ENCODE measurements at places on chromosomes 2 and 18.

- DNase-seq, result peak; percentile 59
Observed at GRCh38 chr2:437756-438393, 150.0 kb upstream of the ALKAL2 start.

DNA sequence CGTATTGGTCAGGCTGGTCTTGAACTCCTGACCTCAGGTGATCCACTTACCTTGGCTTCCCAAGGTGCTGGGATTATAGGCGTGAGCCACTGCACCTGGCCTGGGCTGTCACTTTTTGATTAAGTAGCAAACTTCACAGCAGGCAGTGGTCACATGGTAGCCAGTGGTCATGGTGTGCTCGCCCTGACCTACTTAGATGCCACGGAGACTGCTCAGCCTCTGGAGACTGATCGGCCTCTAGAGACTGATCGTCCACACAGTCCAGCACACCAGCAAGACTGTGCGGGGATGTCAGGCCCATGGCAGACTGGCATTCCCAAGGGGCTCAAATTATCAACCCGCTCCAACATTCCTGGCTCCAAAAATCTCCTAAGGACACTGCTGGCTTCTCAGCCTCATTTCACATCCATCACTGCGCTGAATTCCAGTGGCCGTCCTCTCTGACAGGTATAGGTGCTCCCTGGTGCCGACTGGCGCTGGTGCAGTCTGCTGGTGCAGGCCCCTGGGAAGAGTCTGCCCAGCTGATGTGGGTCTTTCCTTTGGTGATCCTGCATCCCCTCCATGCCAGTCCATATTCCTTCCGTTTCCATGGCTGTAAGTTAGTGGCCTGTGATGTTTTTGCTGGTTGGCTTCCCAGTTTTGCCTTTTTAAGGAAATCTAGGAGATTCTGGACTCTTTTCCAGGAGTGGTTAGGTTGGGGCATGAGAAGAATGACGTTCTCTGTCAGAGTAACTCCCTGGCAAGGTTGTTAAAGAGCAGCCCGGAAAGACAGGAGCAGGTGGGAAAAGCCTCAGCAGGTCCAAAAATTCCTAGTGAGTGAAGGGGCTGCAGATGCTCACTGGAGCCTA, 374.5 kb upstream of the HS6ST1 start:
- DNase-seq, result no peak

DNA sequence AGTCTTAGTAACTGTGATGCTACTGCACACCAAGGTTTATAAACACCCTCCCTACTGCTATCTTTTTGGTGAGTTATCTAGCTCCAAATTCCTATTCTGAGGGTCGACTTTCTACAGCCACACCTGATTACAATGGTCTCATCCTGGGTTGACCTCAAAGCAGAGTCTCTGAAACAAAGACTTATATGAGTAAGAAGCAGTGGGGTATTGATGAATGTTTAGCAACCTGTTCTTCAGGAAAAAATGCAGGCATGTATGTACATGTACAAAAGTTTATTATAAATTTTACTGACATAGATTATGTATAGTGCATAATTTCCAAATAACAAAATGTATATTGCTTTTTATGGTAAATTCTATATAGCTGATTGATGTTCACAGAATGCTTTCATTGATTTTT, 51.6 kb upstream of the FMNL2 start:
- DNase-seq, result no peak

DNA sequence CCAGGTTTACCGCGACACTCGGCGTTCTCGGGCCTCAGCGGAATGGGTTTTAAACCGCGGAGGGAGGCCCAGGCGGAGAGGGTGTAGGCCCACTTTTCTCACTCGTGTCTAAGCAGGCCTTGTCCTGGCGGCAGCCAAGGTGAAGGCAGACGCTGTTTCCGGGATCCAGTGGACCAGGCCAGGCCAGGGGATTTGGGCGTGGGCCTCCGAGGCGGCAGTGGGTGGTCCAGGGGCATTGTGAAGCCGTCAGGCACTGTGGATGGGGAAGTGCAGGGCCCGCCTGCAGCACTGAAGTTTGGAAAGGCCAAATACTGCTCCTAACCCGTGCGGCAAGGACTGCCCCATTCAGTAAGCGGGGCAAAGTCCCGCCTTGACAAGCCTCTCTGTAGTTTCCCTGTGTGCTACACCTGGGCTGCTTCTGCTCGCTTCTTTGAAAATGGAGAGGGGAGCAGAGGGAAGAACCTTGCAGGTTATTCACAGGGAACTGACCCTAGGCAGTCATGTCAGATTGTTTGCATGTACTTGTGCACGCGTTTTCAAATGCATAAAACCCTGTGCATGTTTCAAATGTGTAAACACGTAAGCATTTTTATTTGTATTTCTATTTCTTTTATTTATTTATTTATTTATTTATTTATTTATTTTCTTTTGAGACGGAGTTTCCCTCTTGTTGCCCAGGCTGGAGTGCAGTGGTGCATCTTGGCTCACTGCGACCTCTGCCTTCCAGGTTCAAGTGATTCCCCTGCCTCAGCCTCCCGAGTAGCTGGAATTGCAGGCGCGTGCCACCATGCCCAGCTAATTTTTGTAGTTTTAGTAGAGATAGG, 7.5 kb upstream of the DLX2 start:
- no peak for DNase-seq

- no peak for DNase-seq
Observed at GRCh38 chr2:11281186-11281585, 63.2 kb downstream of the ROCK2 start.

DNA sequence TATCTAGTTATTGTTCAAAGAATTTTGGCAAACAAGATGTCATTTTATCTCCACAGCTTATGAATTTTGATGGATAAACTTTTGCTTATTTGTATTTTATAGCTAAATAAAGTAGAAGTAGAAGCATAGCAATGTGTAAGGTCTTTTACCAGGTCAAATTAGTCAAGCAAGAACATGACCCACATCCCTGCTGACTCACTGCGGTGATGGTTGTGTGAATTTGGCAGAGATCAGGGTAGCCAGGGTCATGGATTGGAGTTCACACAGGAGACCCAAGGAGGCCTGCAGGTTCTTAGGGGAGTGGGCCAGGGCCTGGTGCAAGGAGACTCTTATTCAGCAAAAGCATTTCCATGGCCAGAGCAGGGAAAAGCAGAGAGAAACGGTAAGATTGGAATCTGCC, 18.7 kb downstream of the SP140 start:
- no peak for DNase-seq

GRCh38 chr2:85411405-85411748, 1.2 kb upstream of the CAPG start:
- no peak for DNase-seq

DNA sequence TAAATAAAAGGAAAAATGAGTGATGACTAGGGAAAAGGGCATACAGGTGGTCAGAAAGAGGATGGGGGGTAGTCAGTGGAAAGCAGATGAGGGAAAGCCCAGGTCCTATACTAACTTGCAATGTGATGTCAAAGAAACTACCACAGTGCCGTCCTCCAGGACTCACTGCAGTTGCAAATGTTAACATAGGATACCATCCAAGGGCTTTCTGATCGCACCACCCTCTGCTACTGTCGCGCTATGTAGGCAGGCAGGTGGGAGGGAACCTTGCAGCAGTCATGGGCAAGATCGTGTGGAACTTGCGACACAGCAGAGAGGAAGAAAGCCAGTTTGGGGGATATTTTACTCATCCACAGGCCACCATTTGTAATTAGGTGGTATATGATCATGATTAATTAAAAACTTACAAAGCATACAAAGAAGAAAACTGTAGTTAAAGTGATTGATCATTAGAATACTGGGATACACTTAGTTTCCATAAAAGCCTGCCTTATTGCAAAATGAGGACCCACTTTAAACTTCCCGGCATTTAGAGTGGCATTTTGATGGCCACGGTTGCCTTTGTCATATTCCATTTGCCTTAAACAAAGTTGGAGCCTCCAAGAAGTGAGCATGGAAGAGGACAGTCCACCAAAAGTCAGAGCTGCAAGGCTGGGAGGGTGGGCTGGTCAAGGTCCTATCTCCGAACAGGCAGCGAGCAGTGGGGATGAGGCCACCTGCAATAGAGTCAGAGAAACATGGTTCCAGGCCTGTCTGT, 8.5 kb upstream of the ROCK2 start:
- DNase-seq, result no peak

GRCh38 chr2:26687801-26688200, 4.7 kb upstream of the KCNK3 start:
- DNase-seq, result no peak

GRCh38 chr2:239184968-239185903, 215.6 kb downstream of the HDAC4 start:
- no peak for DNase-seq

- DNase-seq, result no peak
Observed at GRCh38 chr2:197606180-197606579, 69.2 kb downstream of the RFTN2 start.

GRCh38 chr2:575030-575726, 102.0 kb downstream of the TMEM18 start:
- no peak for DNase-seq

GRCh38 chr2:199950396-199950795, 4.9 kb downstream of the TYW5 start:
- no peak for DNase-seq

DNA sequence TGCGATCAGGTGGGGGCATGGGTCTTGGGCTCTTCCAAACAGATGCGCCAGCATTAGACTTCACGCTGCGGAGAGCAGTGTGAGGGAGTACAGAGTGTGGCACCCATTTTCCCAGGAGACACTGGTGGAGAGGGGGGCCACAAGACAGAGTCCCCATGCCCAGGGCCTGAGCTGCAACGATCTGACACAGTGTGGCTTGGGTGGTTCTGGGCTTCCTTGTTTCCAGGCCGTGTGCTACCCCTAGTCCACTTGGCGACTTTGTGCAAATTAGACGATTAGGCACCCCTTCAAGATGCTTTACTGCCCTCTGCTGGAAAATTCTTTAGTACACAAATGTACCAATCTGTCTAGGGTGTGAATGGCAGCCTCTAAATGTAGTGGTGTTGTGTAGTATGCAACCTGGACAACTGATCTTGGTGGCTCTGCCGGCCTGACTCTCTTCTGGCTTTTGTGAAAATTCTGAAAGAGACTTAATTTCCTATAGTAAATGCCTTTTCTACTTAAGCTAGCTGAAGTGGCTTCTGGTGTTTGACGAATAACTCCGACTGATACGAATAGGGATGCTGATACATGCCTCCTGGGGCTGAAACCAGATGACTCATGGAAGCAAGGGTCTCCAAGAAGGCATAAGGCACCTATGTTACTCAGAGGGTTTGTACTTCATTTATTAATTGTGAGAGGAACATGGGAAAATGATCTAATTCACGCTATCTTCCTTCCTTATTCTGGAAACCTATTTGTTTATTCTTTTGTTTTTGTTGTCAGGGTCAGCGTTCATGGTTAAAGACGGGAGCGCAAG, 92.3 kb upstream of the SMAD2 start:
- DNase-seq, result no peak

DNA sequence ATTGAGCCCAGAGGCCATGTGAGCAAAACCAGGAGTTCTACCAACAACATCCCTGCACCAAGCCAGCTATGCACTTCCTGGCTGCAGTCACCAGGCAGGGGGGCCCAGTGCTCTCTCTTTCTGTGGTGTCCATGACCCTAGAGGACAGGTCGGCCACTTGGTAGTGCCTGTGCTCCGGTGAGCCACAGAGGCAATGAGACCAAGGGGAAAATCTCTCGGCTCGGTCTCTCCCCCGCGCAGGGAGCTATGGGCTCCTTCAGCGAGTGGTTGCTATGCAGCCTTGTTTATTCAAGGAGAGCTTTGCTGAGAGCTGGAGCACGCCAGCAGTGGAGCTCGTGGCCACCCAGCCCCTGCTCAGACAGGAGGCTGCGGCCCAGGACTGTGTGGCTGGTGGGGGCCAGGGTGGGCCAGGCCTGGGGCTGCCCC, at the start of gene TOGARAM2:
TSS of gene TOGARAM2 (plus strand) at position 283 of the 426 bp plus-strand sequence. CDS start 13,537 bp downstream, outside the sequence.
- no peak for DNase-seq

DNA sequence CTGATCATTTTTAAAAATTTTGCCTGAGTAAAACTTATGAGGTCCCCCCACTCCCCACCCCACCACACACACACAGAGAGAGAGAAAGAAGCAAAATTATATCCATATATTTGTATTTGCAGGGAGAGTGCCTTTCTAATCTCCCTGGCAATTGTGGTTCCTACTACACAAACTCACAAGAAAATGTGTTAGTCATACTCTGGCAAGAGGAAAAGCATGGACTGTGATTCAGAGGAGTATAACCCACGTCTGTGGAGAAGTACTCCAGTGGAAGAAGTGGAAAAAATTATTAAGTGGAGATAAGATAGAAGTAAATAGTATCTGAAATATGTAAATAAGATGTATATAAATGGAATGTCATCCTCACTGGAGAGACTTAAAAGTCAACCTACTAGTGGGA, 114.0 kb downstream of the DSEL start:
- DNase-seq, result no peak

GRCh38 chr2:109343460-109343859, 214.5 kb downstream of the SH3RF3 start:
- DNase-seq, result no peak

DNA sequence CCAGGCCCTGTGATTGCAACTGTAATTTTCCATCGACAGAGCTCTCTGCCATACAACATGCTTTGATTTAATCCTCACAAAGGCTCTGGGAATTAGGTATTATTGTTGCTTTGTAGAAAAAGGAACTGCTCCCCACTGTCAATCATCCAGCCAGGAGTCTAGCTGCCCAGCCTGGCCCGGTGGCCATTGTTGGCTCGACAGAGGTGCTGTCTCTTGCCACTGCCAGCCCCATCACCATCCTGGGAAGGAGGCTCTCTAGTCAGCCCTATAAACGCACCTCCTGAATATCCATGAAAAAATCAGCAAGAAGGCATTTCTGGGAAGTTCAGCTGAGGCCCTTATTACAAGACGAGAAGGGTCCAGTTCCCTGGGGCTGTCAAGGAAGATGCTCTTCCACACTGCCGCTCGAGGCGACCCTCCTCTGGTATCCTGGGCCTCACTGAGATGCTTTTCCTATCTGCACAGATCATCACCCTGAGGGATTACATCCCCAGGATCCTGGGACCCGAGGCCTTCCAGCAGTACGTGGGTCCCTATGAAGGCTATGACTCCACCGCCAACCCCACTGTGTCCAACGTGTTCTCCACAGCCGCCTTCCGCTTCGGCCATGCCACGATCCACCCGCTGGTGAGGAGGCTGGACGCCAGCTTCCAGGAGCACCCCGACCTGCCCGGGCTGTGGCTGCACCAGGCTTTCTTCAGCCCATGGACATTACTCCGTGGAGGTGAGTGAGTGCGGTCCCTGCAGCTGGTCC, 71.0 kb downstream of the TPO start:
- DNase-seq, result no peak

GRCh38 chr2:161570424-161571050, 53.7 kb upstream of the SLC4A10 start:
- DNase-seq, result no peak

GRCh38 chr2:6975988-6976387, 58.8 kb downstream of the RNF144A start:
- no peak for DNase-seq

DNA sequence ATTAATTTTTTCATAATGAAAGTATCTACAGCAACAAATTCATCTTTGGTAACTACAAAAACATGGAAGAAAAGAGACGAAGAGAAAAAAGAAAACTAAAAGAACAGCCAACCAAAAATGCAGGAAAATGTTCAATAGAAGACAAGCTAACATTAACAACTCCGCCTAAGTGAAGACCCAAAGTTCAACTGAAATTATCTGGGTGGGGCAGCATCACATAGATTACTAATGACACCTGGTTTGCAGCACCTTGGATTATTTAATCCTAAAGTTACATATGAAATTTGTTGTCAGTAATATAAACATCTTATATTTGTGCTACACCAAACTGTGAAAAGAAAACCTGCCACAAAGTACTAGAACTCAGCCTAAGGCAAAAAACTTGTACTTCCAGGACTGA, 14.8 kb downstream of the B4GALT6 start:
- DNase-seq, result no peak

All from effector CD4-positive, alpha-beta T cell (primary cell).